ENCODE measurements at places on chromosomes 5 and 9.

DNA sequence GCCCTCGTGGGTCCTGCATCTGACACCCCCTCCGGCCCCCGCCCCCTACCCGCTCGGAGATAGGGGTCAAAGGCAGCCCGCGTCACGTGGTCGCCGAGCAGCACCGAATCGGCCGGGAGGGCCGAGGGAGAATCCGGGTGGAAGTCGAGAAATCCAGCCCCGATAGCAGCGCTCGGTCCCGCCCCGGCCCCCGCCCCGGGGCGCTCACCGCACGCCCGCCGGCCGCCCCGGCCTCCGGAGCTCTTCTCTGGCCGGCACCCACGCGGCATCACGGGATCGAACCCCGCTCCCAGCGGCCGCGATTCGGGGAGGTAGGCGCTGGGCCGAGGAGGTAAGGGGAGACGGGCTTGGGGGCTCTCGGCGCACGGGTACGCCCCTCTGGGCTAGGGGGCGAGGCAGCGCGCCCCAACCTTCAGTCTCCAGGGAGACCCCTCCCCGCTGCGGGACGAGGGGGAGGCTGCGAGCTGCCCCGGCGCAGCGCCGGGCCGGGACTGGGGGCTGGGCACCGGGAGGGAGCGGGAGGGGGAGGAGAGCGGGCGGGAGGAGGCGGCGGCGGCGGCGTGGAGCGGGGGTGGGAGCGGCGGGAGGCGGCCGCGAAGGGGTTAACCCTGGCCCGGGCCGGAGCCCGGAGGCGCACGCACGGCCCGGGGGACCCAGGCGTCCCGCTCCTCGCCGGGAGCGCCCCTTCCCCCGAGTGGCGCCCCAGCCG, 22.1 kb upstream of the NDST1 start:
- peak; percentile 85 for DNase-seq

DNA sequence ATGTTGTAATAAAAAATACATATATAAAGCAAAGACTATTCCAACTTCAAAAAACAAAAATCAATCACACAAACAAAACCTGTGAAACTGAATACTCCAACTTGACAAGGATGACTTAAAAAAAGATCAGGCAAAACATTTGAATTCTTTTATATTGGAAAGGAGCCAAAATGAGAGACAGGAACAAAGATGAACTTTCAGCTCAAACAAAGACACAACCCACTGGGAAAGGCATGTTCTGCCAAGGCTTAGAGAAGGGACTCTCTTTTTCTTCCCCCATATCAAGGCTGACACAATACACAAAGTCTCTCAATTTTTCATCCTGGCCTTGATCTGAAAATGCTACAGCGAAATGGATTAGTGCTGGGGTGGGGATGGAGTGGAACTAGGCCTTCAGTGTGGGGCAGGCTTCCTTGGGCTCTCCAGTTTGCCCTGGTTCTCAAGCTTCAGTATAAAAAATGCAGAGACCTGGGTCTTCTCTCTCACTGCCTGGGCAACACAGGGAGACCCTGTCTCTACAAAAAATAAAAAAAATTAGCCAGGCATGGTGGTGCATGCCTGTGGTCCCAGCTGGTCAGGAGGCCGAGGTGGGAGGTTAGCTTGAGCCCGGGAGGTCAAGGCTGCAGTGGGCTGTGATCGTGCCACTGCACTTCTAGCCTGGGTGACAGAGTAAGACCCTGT, 11.6 kb upstream of the FAM169A start:
- peak; percentile 8 for DNase-seq

- DNase-seq = no peak
Observed at GRCh38 chr5:17275289-17276158, 58.1 kb downstream of the BASP1 start.

GRCh38 chr5:153719324-153719723, 228.9 kb downstream of the GRIA1 start:
- no peak for DNase-seq

DNA sequence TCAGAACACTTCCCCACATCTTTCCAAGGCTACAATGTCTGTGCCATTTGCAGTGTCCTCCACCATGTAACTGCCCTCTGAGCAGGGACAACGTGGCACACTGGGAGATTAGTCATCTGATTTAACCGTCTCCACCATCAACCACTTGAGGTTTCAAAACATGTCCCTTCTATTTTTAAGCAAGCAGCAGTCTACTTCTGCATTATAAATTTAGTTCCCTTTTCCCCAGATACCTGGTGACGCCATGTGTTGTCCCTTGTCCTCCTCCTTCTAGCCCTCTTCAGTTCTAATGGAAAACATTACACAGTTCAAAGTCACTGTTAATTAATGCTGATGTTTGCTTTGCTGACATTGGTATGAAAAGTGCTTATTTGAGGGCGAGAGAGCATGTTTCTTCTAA, 52.8 kb downstream of the ATP10B start:
- no peak for DNase-seq

DNA sequence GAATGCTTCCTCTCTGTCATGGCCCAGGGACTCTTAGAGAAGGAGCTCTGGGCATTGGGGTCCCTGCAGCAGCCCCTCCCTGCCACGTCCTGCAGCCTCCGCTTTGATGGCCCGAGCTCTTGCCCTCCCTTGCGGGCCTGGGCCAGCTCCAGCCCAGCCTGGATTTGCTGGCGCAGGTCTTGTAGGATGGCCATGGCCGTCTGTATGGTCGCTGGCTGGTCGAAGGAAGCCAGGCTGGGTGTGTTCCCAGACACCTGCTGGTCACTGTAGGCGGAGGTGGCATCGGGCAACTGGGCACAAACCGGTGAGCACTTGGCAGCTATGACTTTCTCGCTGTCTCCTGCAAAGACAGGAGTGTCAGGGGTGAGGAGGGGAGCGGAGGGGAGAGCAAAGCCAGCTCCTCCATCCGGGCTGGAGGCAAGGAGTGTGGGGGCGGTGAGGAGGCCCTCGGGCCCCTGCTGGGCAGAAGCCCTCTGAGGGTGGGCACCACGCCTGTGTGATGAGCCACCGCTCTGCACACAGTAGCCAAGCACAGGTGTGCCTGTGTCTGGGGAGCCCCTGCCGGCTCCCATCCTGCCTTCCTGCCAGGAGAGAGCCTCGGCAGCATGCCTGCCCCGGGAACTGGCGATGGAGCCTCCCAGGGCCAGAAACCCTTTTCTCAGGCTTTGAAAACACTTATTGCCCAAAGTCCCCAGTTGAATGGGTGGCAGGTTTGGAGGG, 12.4 kb downstream of the CCDC187 start:
- DNase-seq = no peak

DNA sequence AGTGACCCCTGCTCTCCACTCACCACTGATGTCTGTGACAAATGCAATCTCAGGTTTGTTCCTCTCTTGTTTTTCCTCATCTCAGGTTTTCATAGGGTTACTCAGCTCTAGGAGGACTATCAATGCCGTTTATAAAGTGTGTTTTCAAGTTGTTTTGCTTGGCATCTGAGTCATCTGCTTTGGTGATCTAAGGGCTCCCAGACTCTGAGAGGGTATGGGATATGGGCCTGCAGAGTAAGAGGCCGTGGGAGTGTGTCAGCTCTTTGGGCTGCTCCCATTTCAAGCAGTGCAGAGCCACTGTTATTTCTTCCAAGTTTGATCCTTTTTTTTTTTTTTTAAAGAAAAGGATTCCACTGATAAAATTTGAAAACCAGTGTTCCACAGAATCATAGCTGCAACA, 46.3 kb downstream of the NNT start:
- peak; percentile 64 for DNase-seq

GRCh38 chr5:167208911-167209310, 1082.5 kb upstream of the WWC1 start:
- peak; percentile 60 for DNase-seq

GRCh38 chr5:59358005-59358861, 535.3 kb downstream of the PDE4D start:
- DNase-seq = peak; percentile 14

Measured in astrocyte of the hippocampus (primary cell).